ENCODE measurements at places on chromosomes 4 and X.
A peak's percentile ranks its signal among the peaks of the same experiment; 100 is the strongest.

DNA sequence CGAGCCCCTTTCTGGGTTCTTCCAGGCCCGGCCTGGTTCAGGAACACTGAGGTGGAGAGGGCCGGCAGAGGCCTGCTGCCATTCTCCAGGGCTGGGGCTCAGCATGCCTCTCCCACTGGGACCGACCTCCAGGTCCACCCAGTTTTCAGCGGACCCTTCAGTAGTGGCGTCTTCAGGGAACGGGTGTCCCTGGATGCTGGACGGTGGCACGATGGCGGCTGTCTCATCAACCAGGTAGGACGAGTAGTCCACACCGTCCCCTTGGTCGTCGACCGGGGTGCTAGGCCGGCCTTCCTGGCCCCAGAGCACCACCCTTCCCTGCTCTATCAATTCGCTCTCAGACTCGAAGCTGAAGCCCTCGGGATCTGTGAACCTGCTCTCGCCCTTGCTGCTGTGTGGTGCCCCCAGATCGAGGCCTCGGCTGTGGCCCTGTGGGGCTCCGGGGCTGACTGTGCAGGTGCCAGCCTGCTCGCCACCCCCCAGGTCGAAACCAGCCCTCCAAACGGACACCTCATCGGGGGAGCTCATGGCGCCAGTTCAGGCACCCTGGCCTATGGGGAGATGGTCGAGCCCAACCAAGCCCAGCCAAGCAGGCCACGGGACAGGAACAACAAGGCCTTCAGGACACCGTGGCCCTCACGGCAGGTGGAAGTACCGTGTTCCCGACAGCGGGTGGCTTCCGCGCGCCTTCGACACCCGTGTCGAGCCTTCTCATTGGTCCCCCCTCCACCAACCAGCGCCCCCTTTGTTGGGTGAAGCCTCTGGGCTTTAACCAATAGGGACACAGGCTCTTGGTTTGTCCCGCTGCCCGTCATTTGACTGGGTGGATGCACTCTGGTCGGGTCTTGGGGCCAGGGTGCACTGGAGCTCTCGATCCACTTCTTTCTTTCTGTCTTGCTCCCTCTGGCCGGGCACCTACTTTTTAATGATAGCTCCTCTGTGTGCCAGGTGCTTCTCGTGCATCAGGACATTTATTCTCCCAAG, 814 bp upstream of the LOC101059915 start:
- DNase-seq: no peak

DNA sequence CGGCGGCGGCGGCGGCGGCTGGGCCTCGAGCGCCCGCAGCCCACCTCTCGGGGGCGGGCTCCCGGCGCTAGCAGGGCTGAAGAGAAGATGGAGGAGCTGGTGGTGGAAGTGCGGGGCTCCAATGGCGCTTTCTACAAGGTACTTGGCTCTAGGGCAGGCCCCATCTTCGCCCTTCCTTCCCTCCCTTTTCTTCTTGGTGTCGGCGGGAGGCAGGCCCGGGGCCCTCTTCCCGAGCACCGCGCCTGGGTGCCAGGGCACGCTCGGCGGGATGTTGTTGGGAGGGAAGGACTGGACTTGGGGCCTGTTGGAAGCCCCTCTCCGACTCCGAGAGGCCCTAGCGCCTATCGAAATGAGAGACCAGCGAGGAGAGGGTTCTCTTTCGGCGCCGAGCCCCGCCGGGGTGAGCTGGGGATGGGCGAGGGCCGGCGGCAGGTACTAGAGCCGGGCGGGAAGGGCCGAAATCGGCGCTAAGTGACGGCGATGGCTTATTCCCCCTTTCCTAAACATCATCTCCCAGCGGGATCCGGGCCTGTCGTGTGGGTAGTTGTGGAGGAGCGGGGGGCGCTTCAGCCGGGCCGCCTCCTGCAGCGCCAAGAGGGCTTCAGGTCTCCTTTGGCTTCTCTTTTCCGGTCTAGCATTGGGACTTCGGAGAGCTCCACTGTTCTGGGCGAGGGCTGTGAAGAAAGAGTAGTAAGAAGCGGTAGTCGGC, 528 bp downstream of the FMR1 start:
- DNase-seq: peak; percentile 13

- DNase-seq: no peak
These were observed 15.3 kb upstream of the BEND4 start for GRCh38 chr4:42167709-42168108.

GRCh38 chrX:150507251-150507856, 61.1 kb upstream of the MTM1 start:
- no peak for DNase-seq

DNA sequence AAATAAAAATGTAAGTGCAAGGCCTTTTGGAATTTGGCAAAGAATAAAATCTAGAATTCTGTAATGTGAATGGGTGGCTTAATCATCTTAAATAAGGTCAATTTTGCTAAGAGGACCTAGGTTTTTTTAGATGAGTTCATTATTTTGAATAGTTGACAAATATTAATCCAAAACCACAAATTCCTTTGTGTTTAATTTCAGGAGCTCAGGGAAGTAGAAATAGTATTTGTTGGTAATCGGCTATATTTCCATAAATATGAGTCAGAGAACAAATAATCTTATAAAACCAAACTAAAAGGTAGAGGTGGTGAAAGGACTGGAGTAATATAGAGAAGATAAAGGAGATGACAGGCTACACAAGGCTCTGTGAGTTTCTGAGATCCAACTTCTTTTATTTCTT, 190.4 kb upstream of the TLL1 start:
- no peak for DNase-seq

DNA sequence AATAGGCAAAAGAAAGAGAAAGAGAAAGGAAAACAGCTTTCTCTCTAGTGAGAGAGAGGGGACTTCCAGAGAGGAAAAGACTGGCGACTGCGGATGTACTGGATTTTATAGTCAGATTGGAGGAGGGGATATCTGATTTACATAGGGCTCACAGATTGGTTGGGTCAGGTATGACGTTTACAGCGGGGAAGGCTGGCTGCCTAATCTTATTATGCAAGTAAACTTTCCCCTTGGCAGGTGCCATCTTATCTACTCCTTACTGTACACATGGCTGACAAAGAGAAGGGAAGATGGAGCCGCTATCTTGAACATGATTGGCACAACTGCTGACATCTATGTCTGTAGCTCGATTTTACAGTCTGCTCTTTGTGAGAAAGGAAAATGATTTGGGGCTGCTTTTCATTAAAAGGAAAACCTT, 25.4 kb downstream of the RBPJ start:
- peak; percentile 35 for DNase-seq

DNA sequence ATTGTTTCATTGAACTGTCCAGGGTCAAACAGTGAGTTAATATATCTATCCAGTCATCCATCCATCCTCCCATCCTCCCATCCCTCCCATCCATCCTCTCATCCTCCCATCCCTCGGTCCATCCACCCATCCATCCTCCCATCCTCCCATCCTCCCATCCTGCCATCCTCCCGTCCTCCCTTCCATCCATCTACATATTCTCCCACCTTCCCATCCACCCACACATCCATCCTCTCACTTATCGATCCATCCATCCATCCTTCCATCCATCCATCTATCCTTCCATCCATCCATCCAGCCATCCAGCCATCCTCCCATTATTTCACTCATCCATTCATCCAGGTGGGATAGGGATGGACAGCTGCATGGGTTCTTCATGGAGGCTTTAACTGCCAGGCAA, 35.4 kb upstream of the PSAPL1 start:
- no peak for DNase-seq
